ENCODE measurements at places on chromosomes 11 and 22.

- DNase-seq: no peak
These were observed 15.2 kb downstream of the CD82 start for GRCh38 chr11:44580701-44581100.

GRCh38 chr11:104541701-104542100 is 356.6 kb downstream of the CASP12 start:
- no peak for DNase-seq

DNA sequence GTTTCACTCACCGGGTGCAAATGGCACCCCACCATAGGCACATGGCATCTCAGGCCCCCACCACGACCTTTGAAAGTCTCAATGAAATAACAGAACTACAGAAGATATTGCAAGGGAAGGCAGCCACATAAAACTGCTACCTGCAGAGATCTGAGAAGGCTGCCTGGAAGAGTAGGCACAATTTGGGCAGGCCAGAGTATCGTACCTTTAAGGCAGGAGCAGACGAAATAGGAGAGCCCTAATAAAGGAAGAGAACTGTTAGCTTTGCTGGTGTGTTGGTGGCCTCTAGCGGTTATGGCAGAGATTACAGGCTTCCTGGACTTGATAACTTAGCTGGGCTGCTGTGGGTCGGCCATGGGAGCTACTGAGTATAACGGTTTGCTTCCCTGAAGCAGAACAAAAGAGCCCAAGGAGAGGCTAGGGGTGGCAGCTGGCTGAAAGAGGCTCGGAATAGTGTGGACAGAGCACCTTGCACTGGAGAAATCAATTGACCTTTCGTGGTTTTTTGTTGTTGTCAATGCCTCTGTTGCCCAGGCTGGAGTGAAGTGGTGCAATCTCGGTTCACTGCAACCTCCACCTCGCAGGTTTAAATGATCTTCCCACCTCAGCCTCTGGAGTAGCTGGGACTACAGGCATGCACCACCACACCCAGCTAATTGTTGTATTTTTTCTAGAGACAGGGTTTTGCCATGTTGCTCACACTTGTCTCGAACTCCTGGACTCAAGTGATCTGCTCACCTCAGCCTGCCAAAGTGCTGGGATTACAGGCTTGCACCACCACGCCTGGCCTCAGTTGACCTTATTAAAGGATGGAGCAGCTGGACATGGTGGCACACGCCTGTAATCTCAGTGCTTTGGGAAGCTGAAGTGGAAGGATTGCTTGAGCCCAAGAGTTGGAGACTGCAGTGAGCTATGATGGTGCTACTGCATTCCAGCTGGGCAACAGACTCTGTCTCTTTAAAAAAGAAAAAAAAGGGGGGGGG is 4.8 kb downstream of the SDF2L1 start:
- DNase-seq: peak; percentile 77

GRCh38 chr11:29129844-29130243 is 887.0 kb downstream of the KCNA4 start:
- DNase-seq: no peak

GRCh38 chr11:44572884-44573283 is 7.4 kb downstream of the CD82 start:
- DNase-seq: no peak

DNA sequence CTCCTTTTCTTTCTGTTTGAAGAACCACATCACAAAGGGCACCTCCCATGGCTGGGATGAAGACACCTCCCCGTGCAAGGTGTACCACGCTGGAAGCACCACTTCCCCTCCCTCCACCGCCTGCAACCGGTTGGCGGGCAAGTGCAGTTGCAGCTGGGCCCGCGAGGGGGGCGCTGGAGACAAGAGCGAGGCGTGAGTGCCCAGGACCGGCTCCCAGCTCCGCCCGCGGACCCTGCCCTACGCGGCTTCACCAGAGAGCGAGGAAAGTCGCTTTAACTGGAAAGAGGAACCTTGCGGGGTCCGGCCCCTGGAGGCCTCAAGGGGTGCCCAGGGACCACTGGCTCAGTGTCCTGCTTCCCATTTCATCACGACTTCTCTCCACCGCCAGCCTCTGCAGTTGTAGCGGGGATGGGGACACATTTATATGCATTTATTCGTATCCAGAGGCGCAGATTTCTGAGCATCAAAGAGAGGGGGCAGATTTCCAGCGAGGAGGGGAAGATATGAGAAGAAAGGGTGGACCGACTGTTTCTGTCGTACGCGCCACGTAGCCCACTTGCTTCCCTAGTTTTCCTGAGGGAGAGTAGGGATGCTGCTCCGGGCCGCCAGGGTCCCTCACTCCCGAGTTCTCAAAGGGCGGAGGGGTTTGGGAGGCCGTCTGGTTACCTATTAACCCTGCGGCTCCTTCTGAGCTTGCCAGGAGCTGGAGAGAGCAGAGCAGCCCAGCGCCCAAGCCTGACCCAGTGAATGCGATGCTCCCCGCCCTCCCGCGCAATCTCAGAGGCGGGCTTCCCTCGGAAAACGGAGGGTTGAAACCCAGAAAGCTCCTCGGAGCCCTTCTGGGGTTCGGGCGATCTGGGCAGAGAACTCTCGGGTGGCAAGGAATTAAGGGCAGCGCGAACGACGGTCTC is 3.5 kb downstream of the ESAM start:
- peak; percentile 84 for DNase-seq

- no peak for DNase-seq
These were observed 7.1 kb upstream of the CDC42EP2 start for GRCh38 chr11:65307298-65308229.

GRCh38 chr11:85180528-85180927 is 446.6 kb downstream of the DLG2 start:
- DNase-seq: no peak

- peak; percentile 39 for DNase-seq
These were observed 650.8 kb upstream of the KIRREL3 start for GRCh38 chr11:127651175-127651887.

- DNase-seq: no peak
These were observed 32.7 kb downstream of the C11orf91 start for GRCh38 chr11:33667819-33668467.

DNA sequence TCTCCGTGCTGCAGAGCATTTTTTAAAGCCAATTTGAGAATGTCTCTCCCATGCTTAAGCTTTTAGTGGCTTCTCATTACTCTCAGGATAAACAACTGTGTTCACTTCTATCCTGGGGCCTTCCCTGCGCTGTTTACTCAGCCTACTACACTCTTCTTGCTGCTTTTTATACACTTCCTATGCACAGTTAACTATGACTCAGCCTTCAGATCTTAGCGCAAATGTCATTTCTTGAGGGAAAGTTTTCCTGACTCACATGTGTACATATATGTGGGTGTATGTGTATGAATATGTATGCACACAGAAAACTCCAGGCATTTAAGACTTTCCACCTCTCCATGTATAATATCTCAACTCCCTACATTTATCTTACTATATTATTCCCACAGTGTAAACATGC is 9.8 kb downstream of the THAP12 start:
- DNase-seq: peak; percentile 11

DNA sequence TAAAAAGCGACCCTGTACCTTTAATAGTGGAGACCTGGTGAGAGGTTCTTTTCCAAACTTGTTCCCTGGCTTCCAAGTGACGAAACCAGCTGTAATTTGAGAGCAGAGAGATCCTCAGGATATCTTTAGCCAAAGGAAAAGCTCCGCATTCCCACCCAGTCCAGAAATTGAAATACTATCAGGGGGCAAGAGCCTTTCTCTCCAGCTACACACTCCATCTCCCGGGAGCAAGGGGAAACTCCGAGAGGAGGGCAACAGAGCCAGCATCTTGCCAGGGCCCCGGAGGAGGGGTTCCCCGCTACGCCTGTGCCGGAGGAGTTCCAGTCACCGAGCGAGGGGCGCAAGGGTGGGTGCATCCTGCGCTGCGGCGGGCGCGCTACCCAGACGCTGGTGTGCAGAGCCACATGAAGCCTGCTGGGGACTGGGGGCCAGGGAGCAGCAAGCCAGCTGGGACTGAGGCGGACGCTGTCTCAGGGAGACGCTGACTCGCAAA is at the start of gene FIBIN:
FIBIN (plus strand) TSS at position 148 of the 493 bp plus-strand sequence. CDS start 415 bp downstream, outside the sequence.
- DNase-seq: no peak

GRCh38 chr11:34264303-34265110 is 93.3 kb downstream of the ABTB2 start:
- DNase-seq: no peak

GRCh38 chr22:49183826-49184216 is 643.9 kb downstream of the BRD1 start:
- no peak for DNase-seq

- no peak for DNase-seq
These were observed 13.9 kb downstream of the MUC15 start for GRCh38 chr11:26558190-26558589.

DNA sequence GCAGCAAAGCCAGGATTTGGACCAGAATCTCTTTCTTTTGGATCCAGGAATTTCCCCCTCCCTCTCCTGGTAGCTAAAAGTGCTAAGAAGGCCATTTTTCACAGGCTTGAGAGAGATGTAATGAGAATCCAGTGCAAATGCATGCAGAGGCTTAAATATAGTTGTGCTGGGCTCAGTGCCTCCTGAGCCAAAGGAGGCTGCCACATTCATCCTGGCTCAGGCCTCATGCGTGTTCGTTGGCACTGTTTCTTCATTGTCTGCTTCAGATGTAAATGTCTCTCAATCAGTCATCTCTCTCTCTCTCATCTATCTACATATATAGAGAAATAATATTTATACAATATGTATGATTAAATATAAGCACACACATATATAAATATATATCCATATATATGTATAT is 83.6 kb downstream of the INSC start:
- DNase-seq: no peak

DNA sequence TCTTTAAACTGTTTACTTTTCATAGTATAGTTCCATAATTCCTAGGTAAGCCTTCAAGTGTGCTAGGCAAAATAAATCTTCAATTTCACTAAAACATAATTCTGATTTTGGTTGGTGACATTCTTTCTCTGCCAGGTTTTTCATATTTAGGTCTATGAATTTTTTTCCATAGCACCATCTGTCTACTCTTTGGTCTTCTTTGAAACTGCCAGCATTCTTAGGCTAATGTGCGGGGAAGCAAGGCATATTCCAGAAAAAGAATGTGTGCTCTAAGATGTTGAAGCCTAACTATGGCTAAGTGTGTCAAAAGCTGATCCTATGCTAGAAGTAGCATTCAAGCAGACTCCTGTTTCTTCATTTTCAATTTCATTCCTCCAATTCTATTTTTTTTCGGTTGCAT is 213.9 kb upstream of the C11orf87 start:
- no peak for DNase-seq

- DNase-seq: no peak
These were observed 85.6 kb upstream of the PARVA start for GRCh38 chr11:12291766-12292165.

- no peak for DNase-seq
These were observed 50.1 kb upstream of the FLI1 start for GRCh38 chr11:128643661-128644317.

DNA sequence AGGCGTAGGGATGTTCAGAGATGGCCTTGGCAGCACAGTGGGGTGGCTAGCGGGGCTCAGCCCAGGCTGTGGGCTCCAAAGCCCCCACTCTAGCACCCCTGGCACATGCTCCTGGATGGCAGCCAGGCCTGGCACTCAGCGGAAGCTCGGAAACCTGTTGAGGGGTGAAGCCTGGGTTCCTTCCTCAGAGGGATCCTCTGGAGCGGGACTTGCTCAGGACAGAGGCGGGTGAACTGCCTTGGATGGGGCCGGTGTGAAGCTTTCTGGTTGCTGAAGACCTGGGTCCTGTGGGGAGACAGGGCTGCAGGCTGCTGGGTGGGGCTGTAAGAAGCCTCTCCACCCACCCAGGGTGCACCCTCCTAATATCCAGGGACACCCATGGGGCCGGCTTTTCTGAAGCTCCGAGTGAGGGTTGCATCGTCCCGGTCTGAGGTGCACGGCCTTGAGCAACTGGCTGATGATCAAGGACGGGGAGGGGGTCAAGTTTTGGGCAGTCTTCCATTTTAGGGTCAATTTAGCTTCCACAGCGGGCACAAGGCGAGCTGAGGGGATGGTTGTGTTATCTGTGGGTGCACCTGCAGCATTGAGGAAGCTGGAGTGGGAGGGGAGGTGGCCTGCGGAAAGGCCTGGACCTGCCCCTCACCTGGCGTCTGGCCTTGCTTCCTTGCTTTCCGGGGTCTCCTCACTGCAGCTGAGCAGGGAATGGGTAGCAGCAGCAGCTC is 5.2 kb downstream of the MRGPRE start:
- DNase-seq: no peak

DNA sequence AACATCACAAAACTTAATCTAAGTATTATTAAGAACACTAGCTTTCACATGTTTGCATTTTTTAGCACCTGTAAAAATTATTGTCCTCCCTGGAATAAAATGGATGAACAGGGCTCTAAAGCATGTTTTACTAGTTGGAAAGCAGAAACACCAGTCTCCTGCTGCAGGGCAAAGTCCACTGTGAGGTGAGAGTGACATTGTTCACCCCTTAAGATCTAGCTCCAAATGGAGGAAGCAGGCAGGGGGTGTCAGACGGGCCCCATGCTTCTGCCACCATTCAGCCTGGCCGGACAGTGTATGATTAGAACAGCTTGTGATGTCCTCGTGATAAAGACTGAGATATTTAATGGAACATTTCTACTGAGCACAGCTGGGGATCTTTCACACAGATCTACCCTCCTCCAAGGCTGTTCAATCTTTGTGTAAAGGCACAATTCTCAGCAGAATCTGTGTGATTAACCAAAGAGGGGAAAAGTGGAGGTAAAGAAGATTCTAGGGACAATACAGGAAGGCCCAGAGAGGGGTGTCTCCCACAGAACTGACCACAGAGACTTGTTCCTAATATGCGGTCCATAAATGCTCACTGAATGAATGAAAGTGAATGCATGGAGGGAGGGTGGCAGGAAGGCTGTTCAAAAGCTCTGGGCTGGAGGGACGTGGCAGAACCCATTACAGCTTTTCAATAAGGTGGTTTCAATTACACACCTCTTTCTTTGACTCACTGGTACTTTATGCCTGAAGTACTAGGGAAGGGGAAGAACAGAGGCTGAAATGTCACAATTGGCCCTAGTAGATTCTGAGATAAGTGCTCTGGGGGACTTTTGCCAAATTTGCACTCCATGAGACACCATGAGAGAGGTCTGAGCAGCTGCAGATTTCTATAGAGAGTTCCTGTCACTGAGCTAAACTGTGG is 239.1 kb upstream of the ARHGAP20 start:
- no peak for DNase-seq

DNA sequence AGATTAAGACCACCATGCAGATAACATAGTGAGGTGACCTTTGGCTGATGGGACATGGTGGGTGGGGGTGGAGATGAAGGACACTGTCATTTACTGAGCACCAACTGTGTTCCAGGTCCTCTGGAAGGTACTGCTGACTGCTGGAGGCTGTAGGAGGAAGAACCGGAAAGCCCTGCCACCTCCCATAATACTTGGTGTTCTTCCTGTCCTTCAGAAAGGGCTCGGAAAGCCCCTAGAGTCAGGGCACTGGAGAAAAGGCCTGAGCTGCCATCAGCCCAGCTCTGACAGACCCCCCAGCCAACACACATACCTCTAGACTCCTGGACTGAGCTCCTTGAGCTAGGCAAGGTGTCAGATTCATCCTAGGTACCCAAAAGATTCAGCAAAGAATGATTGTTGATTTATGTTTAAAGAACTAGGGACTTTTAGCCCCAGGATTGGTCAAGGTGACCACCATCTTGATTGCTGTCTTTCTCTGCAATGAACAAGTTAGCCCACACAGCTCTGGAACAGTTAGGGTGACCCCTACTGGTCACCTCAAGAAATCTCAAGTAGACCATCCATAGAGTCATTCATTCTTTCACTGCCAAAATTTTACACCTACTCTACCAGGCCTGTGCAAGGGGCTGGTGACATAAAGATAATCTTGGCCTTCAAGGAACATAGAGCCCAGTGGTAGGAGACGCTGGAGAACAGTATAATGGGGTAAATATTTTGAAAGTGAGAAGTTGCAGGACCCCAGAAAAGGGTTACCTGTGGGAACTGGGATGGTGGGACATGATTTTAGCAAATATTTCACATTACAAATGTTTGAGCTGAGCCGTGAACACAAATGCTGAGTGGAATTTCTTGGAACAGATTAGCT is 39.4 kb downstream of the IRAG1 start:
- peak; percentile 48 for DNase-seq

Measured in ACHN (cell line).